Neural crest cell (in vitro differentiated cells): ENCODE measurements at places on chromosomes 3 and 15. TPM values are rescaled to one million over a fixed set of nuclear protein-coding genes. Genes with fewer than 3 reads are reported as not detected.

Gene AADAC
- not detected in 2 replicates for total RNA-seq

Gene GPR62
- total RNA-seq, result 0.18 and 0.23 TPM in 2 replicates

Gene IRAK2
- 0.39 and 0.44 TPM in 2 replicates for total RNA-seq

Gene TRNT1
- total RNA-seq, result 30.6 and 32.6 TPM in 2 replicates

Gene FRMD5
- total RNA-seq, result 4.3 and 5.1 TPM in 2 replicates

Gene C3orf70
- total RNA-seq, result 15.9 and 16.1 TPM in 2 replicates

Gene PCBP4
- 228 and 235 TPM in 2 replicates for total RNA-seq

Gene SLC7A14
- 0.07 and 0.09 TPM in 2 replicates for total RNA-seq

Gene BFSP2
- total RNA-seq, result not detected in 2 replicates

Gene DNAH12
- 0.09 and 0.34 TPM in 2 replicates for total RNA-seq

Gene KIF23
- total RNA-seq, result 67.3 and 69.6 TPM in 2 replicates

Gene ARHGAP31
- 5.4 and 6.3 TPM in 2 replicates for total RNA-seq

Gene CD276
- total RNA-seq, result 184 and 199 TPM in 2 replicates

Gene C3orf20
- 0.14 TPM in 1 of 2 replicates, not detected in the other for total RNA-seq
